ENCODE measurements at places on chromosomes 13 and 19.

DNA sequence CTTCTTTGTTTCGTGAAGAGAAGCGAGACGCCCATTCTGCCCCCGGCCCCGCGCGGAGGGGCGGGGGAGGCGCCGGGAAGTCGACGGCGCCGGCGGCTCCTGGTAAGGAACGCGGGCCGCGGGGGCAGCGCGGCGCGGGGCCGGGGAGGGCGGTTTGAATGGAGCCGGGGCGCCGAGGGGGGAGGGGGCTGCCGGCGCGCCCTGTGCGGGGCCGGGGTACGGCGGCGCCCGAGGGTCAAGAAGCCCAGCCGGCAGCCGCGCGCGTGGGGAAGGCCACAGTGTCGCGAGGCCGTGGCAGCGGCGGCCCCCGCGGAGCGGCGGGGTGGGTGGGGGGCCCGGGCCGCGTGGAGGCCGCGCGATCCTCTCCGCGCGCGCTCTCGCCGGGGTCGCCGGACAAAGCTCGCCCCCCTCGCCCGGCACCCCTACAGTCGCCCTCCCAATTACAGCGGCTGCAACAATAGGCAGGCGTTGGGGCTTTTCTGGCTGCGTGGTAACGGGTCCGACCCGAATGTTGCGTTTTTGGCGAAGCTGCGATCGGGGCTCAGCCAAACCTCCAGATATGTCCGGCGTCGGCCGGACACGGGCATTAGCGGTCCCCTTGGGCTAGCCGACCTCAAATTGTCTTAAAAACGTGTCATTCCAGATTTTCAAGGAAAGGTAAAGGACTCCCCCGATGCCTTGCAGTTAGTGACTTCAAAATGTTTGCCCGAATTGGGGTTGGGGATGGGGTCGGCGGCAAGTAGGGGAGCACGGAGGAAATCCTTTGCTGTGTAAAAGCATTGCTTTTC, 437 bp downstream of the SMARCA4 start:
- no peak for DNase-seq

GRCh38 chr19:49534632-49535385, 7.0 kb downstream of the RCN3 start:
- no peak for DNase-seq

DNA sequence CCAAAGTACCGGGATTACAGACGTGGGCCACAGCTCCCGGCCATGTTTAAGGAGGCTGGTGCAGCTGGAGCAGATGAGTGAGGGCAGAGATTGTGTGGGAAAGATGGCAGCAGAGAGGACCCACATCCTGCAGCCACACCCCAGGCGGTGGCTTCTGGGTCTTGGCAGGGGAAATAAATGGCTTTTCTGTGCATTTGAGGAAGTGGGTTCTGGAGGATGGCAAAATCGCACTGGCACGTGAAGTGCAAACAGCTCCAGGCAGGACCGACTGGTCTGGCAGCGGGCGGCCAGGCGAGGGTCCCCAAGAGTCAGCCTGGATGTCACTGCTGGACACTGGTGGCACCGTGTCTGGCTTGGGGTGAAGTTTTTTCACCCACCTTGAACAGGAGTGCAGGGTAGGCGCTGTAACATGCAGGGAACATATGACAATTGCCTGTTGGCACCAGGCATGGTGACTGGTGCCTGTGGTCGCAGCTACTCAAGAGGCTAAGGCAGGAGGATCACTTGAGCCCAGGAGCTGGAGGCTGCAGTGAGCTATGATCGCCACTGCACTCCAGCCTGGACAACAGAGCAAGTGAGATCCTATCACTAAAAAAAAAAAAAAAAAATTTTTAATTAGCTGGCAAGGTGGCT, 8.4 kb downstream of the B3GNT3 start:
- peak; percentile 17 for DNase-seq

DNA sequence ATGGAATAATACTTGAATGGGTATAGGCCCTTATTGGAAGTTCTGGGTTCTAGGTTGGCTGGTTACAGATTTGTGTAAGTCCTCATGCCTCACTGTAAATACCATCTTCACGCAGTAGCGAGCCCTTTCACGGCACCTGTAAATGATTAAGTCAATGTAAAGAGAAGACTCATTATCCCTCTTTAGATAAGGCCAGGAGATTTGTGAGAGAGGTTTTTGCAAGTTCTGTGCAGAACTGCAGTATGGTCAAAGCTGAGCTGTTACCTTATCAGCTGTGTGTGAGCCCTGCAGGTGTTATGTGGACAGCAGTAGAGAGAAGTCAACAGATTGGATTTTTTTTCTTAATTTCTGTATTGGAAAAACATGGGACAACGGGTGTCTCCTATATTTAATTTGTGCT, 141.6 kb downstream of the SHISA2 start:
- no peak for DNase-seq

DNA sequence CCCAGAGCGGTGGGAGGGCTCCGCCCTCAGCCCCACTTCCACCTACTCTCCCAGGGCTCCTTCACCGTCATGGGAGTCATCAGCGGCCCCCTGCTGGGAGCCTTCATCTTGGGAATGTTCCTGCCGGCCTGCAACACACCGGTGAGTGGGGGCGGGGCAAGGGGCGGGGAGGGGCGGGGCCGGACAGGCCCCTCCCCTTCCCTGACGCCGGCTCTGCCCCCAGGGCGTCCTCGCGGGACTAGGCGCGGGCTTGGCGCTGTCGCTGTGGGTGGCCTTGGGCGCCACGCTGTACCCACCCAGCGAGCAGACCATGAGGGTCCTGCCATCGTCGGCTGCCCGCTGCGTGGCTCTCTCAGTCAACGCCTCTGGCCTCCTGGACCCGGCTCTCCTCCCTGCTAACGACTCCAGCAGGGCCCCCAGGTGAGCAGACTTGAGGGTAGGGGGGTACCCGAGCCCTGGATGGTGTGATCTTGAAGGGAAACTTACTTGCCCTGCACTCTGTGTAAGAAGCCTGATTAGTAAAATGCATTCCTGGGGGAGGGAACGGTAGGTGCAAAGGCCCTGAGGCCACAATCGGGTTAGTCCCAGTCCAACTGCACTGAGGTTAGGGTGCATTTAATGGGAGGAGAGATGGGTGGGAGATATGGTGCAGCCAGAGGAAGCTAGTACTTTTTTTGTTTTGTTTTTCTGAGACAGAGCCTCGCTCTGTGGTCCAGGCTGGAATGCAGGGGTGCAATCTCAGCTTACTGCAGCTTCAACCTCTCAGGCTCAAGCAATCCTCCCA, 12.1 kb downstream of the SLC5A5 start:
- DNase-seq, result no peak

- no peak for DNase-seq
Observed at GRCh38 chr13:103638706-103639105, 572.5 kb upstream of the SLC10A2 start.

DNA sequence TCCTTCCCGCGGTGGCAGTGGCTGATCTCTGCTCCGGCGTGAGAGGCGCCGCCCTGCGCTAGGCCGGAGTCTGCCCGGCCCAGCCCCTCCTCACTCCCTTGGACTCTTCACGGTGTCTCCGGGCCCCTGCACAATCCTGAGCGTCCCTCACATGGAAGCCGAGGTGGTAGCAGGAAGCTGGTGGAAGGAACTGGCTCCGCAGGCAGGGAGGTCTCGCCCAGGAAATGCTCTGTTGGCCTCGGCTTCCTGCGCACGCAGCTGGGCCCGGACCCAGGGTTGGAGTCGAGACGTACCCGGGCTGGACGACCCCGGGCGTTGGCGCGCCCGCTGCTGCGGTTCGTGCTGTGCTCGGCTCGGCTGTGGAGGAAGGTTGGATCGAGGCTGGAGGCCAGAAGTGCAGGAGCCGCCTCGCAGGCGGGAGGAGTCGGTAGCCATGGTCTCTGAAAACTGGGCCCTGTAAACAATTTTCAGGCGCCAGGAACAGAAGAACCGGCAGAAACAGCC, 46.3 kb downstream of the ZNF724 start:
- DNase-seq, result no peak

DNA sequence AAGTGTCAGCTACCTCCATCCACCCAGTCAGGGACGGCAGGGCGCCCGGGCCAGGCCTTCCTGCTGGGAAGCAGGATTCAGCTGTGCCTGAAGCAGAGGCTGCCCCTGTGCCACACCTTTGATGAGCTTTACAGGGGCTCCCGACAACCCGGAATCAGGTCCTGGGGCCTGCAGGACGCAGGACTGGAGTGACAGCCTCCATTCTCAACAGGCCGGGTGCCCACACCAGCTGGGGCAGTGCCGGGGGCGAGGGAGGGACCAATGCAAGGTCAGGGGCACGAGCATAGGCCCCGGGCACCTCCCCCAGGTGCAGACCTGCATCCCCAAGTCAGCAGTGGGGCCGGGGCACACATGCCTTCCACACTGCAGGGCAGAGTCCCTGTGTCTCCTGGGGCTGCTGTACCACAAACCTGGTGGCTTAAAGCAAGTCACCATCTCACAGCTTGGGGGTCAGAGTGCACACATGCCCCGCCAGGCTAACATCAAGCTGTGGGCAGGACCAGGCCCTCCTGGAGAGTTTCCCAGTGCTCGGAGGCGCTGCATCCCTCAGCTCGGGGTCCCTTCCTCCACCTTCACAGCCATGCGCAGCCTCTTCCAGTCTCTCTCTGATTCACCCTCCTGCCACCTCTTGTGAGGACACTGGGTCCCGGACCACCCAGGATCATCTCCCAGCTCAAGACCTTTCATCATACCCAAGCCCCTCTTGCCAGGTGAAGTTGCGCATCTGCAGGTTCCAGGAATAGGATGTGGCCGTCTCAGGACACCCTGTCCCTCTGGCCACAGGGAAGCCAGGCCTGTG, 13.4 kb downstream of the UBXN6 start:
- DNase-seq, result no peak

DNA sequence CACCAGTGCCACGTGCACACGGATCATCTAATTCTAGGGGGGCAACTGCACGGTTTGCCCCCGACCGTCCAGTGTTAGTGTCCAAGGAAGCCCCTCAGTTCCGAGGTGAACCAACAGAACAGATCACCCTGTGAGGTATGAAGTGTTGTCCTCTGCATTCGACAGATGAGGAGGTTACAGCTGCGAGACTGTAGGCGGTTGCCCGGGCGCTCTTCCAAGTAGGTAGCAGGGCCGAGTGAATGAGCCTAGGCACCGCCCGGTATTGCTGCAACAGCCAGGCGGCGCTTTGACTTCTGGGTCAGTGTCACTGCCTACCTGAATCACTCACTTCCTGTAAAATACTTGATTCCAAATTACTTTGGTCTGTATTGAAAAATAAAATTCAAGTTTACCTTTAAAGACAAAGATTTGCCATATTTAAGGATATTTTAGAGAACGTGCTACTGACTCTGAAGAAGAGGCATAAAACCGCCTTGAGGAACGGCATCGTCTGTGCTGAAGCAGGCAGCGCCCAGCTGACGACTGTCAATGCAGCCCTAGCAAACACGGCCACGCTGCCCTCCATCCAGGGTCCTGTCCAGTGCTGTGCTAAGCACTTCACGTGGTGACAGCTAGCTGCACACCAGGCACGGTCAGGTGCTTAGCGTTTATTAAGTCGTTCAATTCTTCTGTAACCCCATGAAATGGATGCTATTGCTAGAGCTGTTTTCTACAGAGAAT, 19.3 kb upstream of the RASA3 start:
- no peak for DNase-seq

GRCh38 chr13:31749929-31750328, 10.6 kb downstream of the RXFP2 start:
- DNase-seq, result no peak
